HS-27A (cell line): ENCODE measurements at places on chromosomes 7 and 10.

GRCh38 chr7:27032839-27033238 is 63.0 kb downstream of the HOXA1 start:
- DNase-seq, result no peak

DNA sequence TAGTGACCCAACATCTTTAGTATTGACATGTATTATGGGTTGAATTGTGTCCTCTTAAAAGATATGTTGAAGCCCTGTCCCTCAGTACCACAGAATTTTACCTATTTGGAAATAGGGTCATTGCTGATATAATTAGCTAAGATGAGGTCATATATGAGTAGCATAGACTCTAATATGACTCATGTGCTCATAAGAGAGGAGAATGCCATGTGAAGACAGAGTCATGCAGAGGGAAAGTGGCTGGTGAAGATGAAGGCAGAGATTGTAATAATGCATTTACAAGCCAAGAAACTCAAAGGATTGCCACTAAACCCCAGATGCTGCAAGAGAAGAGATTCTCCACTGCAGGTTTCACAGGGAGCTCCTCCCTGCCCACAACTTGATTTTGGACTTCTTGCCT is 496.4 kb downstream of the KIF20B start:
- no peak for DNase-seq

DNA sequence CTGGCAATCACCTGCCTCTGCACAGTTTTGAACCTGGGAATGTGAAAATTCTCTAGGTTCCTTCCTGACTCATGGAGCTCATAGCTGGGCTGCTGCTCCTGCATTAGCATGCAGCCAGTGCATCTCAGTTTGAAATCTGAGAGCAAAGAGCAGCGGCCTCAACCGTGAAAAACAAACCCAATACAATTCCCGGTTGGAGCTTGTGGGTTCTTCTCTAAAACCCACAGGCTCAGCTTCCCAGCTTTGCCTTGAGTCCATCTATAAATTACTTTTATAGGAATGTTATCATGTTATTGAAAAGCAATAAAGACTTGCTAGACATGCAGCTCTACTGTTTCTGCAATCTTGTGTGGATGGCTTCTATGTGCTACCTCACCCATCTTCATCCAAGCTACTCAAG is 191.7 kb downstream of the CXCL12 start:
- no peak for DNase-seq

GRCh38 chr10:47022311-47023131 is 111.3 kb downstream of the PTPN20 start:
- no peak for DNase-seq

- DNase-seq, result no peak
Measured at GRCh38 chr10:83983578-83984255, 155.6 kb upstream of the GHITM start.

DNA sequence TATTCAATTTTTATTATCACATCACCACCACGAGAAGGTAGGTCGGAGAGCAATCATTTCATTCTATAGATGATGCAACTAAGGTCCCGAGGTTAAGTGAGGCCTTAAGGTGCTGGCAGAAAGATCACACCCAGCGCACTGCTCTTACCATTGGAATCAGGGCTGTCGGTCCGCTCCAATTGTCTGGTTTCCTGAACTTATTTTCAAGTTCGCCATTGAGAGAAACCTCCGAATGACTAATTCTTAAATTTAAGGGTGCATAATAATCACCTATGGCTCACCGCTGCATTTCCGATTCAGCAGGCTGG is 625 bp upstream of the GSTO2 start:
- no peak for DNase-seq

DNA sequence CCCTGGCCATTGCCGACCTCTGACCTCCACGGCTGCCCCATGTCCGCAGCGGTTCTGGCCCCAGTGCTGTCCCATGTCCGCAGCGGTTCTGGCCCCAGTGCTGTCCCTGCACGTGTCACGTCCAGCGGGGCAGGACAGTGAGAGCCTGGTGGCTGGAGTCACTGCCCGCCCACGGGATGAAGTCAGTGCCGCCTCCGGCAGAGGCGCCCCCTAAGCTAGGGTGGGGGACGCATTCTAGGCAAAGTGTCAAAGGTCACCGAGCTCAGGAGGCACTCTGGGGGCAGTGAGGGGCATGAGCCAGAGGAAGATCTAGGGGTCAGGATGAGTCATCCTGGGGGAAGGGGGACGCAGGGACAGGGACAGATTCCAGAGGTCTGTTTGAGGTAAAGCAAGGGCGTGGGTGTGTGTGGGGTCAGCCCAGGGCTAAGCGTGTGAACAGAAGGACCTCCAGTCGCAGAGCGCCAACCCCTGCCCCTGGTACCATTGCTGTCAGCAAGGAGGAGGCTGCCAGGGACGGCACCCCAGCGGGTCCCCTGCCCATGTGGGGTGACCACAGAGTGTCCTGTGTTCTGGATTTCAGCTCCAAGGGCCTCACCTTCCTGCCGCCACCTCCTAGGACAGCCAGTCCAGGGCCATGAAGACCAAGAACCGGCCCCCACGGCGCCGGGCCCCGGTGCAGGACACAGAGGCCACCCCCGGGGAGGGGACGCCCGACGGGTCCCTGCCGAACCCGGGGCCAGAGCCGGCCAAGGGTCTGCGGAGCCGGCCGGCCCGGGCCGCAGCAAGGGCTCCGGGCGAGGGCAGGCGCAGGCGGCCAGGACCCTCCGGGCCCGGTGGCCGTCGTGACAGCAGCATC is 665 bp downstream of the BHLHA15 start:
- no peak for DNase-seq

DNA sequence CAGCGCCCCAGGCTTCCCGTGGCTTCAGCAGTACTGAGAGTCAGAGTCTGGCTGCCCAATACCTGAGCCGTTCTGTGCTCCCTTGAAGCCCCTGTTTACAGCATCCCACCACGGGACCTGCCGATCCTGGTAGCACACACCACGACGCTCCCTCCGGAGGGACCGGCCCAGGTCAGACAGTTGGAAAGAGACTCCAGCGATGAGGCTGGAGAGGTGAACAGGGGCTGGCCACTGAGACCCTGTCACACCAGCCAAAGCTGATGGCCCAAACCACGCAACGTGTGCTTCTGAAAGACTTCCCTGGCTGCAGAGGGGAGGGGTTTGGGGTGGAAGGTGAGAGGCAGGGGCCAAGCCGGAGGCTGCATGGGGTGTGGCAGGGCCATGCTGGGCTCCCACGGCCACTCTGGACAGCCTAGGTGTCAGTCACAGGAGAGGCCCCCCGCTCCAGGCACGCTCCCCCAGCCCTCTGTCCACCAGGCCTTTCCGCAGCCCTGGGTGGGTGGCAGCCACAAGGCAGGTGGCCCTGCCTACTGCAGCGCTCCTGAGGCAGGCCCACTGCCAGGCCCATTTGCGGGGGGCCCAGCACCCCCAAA is 140.2 kb upstream of the CHST15 start:
- no peak for DNase-seq

DNA sequence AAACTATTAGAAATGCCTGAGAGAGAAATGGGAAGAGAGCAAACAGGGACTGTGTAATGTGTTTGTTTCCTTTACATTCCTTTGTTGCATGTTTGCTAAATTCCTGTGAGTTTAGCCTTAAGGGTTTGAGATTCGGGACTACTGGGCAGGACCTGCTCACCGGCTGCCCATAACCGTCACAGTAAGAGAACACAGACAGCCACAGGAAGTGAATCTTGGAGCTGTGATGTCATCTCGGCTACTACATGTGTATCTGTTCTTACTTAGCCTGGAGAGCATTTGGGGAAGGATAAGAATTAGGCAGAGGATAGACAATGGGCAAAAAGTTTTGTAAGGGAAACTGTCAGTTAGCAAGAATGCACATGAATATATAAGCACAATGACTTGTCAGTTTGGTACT is 485.1 kb upstream of the KLF6 start:
- DNase-seq, result no peak

DNA sequence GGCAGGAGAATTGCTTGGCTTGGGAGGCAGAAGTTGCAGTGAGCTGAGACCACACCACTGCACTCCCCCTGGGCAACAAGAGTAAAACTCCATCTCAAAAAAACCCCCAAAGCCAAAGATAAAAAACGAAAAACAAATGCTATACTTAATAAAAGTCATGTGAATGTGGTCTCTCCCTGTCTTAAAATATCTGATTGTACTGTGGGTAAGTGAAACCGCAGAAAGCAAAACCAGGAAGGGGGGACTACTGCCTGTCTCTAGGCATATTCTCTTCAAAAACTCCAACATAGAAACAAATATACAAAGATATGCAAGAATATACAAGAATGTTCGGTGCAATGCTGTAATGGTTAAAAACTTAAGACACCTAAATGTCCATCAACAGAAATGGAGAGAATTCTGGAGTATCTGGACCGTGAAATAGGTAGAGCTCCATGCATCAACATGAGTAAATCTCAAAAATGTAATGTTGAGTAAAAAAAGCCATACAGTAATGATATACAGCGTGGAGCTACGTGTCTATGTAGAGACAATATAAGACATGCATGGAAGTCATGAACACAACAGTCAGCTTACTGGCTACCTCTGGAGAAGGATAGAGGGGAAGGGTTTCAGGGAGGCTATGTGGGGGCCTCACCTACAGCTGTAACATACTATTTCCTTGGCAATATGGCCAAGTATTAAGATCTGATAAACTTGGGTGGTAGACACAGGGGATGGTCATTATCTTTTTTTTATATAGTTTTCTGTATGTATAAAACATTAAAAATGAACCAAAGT is 2.1 kb downstream of the ZNF394 start:
- DNase-seq, result no peak

GRCh38 chr7:137329411-137329810 is 14.1 kb downstream of the PTN start:
- DNase-seq, result no peak

GRCh38 chr10:4051641-4052151 is 266.7 kb upstream of the KLF6 start:
- DNase-seq, result no peak

DNA sequence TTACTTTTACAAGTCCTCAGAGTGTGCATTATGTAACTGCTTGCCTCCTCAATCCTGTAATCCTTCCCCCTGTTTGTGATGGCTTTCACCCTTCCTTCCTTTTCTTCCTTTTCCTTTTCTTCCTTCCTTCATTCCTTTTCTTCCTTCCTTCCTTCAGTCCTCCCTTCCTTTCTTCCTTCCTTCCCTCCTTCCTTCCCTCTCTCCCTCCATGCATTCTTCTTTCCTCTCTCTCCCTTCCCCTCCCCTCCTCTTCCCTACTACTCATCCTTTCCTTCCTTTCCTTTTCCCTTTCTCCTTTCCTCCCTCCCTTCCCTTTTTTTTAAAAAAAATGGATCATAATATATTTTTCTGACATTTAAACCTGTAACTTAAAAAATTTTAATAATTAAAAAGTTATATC is 22.2 kb upstream of the ABCA13 start:
- no peak for DNase-seq

DNA sequence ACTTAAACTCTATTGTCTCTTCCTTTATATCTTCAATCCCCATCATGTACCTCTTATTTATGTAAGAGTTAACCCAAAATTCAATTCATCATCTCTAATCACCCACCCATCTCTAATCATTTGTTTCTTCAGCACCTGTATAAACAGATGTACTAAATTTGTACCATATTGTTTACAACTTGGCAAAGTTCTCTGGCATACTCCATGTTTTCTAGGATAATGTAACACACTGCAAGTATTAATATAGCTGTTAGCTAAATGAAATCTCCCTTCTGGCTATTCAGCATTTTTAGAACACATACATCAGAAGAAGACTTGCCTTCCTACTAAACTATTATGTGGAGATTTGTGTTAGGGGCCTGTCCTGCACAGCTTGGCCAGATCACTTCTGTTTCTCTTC is 33.1 kb downstream of the MALSU1 start:
- no peak for DNase-seq

DNA sequence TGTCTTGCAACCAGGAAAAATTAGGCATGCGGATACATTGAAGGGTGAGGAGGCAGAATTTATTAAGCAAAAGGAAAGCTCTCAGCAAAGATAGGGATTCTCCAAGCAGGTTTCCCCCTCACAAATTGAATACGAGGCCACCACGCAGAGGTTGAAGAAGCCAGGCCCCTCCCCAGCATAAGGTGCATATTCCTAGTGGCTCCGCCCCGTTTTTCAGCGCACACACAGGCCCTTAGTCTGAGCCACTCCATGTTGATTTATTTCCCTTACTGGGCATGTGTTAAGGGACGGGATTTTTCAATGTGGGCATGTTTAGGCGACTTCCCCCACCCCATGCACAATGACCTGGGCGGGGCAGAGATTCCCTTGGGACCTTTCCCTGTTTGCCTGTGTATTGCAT is 24.9 kb downstream of the PPP2R2D start:
- no peak for DNase-seq

GRCh38 chr7:29748286-29749099 is 57.8 kb upstream of the WIPF3 start:
- peak; percentile 1 for DNase-seq

GRCh38 chr10:85986777-85987176 is 379.8 kb downstream of the GRID1 start:
- no peak for DNase-seq

DNA sequence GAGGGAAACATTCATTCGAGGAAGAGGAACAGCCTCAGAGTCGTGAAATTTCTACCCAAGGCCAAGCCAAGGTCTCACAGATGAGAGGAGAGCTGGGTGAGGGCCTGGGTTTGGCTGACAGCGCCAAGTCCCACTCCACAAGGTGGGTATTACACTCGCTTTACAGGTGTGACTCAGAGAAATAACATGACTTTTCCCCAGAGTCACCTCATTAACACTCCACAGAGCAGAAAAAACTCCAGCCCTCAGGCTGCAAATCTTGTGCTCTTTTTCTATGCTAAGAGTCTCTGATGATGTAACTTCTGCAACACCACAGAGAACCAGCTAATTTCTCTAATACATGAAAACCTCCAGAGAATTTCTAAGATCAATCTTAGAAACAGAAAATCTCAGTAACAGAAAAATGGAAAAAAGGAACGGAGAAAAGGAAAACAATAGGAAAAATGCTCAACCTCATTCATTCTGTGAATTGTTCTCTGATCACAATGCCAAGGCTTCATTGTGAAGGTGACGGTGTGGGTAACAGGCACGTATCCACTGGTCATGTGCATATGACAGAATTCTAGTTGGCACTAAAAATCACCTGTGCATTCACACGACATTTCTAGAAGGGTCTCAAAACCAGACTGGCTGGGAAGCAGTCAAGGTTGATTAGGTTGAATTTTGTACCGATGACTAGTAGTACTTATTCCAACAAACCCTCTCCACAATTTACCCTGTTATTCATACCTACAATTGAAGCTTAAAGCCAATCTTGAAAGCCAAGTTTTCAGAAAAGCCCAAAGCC is 20.3 kb downstream of the YWHAG start:
- DNase-seq, result no peak

- DNase-seq, result no peak
Measured at GRCh38 chr7:2446676-2447075, 29.5 kb downstream of the GRIFIN start.

DNA sequence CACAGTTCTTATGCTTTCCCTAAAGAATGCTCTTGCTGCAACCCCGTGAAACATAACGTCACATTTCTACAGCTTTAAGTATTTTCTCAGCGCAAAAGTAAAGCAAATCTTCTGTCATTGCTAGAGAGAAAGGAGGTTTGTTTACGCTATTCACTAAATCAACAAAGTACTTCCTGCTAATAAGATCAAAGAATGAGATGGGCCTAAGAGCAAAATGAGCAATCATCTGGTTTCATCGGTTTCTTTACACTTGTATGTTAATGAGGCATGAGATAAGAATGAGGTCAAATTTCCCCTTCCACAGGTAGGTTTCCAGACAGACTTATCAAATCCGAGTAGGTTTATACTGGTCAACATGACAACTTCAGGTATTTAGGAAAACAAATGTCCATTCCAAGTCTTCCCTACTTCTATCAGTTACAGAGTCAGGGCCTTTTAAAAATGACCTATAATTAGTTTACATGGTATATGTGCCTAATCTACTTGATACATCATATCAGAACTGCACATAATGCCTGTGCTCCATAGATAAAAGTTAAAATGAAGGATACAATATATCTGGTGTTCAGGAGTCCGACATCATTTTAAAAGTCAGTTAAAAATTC is 8.4 kb downstream of the USP6NL start:
- DNase-seq, result no peak
